ENCODE measurements at places on chromosomes 5 and 9.

GRCh38 chr5:132270706-132271105, 13.2 kb downstream of the PDLIM4 start:
- no peak for DNase-seq

DNA sequence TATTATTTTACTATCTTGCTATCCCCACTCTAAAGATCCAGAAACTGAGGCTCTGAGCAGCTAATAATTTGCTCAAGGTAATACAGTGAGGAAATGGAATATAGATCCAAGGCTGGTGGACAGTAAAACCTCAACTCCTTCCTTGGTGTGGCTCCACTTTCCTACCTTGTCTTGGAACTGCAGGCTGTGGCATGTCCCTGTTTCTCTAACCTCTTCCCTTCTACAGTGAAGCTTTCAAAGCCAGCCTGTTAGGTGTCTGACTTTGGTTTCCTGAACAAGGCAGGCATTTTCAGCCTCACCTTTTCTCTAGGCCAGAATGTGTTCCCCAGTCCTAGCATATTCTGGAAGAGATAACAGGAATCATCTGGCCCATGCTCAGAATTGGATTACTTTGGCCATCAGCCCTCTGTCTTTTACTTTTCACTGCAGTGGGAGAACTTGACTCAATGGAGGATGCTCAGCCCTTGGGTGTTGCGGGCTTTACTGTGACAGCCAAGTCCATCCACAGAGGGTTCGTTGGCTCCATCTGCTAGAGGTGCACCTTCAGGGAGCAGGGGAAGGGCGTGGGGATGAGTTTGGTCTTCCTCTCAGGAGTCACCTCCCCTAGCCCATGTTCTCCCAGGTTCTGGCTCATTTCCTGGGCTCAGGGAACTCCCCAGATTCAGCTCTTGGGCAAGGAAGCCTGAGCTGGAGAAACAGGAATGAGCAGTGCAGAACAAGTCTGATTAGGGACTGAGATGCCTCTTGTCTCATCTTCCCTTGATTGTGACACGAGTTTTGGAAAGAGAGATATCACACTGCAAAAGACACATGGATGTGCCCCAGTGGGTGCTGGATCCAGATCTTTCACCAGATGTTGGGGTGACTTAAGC, 1.1 kb downstream of the NIPAL4 start:
- no peak for DNase-seq

DNA sequence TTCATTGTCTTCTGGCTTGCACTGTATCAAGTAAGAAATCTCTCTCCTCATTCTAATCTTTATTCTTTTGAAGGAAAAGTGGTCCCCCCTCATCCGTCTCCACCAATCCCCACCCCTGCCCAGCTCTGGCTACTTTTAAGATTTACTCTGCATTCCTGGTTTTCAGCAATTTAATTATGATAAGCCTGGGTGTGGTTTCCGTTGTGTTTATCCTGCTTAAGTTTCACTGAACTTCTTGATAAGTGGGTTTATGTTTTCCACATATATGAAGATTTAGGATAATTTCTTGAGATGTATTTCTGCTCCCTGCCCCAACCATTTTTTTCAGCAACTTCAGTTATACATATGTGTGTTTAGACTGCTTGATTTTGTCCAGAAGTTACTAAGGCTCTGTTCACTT, 46.5 kb downstream of the PTBP3 start:
- no peak for DNase-seq

DNA sequence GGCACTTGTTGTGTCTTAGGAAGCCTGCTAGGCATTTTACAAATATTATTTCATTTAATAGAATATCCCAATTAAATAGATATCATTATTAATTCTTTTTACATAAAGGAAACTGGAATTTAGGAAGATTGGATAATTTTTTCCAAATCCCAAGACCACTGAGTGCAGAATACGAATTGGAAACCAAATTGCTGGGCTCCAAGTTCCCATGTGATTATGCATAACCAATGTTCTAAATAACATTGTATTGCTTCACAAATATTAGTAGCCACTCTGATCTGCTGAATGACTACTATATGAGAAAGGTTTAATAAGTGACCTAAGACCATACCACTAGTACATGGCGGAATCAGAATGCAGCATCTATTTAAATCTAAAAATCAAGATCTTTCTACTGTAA, 57.7 kb downstream of the ALDH1A1 start:
- no peak for DNase-seq

GRCh38 chr5:134148316-134148715, 28.4 kb downstream of the SKP1 start:
- no peak for DNase-seq

DNA sequence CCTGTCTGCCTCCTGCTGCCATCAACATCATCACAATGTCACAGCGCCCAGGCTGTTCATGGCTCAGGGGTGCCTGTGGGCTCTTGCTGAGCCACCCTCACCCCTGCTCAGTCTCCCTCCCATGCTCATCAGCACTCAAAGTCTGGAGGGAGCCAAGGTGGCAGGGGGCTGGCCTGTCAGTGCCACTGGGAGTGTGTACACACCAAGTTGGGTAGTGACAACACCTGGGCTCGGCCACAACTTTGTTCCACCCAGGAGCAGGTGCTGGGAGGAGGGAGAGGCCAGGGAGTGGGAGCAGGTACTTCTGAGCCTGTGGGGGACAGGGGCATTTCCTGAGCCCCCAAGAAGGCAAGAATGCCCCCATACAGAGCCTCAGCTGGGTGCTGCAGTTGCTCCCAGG, 77.5 kb upstream of the C6 start:
- DNase-seq: no peak

- DNase-seq: no peak
These were observed 238.3 kb upstream of the NUDT12 start for GRCh38 chr5:103800741-103801495.

DNA sequence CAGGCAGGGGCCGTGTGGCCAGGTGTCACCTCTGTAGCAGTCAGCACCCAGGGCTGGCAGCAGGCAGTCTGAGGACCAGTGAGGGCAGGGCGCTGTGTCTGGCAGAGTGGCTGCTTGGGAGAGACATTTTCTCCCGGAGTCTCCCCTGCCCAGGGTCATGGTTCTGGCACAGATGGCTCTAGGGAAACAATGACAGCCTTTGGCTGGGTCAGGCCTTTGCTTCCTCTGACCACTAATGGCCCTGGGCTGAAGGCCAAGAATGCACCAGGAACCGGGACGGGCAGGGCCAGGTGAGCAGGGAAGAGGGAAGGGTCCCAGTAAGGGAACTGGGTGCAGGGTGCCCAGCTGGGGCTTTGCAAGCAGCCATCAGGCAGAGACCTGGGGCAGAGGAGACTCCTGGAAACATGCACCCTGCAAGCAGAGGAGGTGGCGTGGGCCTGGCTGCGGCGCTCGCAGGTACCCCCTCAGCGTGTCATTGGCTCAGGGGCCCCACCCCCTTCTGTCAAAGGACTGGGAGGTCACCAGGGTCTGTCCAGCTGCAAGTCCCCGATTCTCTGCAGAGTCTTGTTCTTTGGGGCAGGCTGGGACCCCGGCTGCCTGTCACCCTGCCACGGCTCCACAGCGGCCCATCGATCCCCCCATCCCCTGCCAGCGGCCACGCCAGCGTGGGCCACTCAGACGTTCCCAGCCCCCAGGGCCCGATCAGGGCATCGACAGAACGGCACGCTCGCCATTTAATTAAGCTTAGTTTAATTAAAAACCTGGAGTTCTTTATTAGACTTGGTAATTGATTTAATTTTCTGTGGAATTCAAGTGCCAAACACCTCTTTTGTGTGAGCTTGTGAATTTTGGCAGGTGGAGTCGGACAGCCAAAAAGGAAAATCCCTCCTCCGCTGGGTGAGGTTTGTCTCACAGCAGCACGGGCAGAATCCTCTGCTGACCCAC, 18.9 kb upstream of the TMEM250 start:
- no peak for DNase-seq

DNA sequence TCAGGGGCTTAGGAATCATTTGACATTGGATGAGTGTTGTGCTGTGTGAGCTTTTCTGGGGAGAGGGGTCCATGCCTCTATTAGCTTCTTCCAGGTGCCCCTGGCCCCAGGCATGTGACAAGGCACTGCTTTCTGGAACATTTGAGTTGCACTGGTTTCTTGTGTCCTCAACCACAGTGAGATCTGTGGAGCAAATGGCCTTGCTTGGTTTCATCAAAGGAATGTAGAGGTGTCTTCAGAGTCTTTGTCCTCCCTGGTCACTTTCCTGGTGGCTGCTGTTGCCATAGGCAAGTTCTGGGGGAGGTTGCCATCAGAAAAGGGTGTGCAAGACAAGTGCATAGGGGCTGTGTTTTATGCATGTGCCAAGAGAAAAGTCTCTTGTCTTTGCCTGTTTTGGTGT, 157.5 kb downstream of the MACROH2A1 start:
- no peak for DNase-seq

DNA sequence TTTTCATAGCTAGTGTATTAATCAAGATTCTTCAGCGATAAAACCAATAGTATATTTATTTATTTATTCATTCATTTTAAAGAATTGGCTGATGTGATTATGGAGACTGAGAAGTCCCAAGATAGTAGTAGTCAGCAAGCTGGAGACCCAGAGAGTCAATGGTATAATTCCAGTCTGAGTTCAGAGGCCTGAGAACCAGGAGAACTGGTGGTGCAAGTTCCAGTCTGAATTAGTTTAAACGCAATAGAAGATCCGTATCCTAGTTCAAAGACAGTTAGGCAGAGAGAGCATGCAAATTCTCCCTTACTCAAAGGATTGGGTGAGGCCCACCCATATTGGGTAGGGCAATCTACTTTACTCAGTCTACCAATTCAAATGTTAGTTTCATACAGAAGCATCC, 364.2 kb upstream of the RPS23 start:
- DNase-seq: no peak

GRCh38 chr5:100575815-100576214, 40.6 kb downstream of the FAM174A start:
- DNase-seq: no peak

- no peak for DNase-seq
These were observed 6.0 kb upstream of the LCP2 start for GRCh38 chr5:170303549-170303948.

DNA sequence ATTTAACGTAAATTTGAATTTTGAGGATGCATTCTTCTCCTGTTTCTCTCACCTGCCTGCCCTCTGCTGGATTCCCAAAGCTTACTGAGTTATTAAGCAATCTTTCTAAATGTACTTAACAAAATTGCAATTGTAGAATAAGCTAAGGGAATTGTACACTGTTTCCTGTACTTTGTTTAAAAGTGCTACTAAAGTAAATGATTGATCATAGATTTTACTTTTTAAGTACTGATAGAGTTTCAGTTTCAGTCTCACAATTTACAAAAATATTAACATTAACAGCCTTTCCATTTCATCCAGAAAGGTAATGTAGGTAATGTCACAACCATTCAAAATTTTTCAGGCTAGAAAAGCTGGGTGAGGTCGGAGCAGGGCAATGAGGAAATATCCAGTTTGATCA, 4.8 kb upstream of the RANBP17 start:
- no peak for DNase-seq

DNA sequence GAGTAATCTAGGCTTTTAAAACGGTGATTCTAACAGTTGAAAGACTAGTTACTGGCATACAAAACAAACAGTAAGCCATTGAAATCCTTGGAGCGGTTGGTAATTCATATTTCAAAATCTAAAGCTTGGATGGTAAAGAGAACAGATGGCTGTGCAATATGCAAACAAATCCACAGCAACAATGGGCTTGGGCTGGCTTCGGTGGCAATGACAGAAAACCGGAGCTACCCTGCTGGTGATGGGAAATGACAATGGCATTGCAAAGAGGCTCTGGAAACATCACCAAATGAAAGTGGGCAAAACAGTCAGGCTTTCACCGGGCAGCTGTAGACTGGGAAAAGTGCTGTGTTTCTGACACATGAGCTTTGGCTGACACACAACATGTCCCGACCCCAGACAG, 42.2 kb downstream of the MED27 start:
- no peak for DNase-seq

- no peak for DNase-seq
These were observed 266.8 kb downstream of the NDUFS4 start for GRCh38 chr5:53827211-53827651.

GRCh38 chr5:159095866-159096242, 3.9 kb downstream of the EBF1 start:
- DNase-seq: no peak

GRCh38 chr5:23007236-23007635, 154.1 kb upstream of the CDH12 start:
- DNase-seq: no peak

DNA sequence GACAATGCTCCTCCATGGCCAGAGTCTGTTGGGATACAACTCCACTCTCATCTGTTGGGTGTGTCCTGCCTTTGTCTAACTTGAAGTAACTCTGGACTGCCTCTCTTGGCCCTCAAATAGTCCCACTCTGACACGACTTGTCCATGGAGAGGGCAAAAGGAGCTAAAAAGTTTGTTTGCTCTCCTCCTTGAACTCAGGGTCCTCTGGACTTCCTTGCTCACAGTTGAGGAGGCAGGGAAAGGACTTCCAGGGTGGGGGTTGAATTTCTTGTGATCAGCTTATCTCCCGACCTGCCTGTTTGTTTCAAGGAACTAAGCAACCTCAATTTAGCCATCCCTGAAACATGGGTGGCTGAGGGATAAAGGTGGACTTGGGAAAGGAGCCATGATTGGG, 11.7 kb downstream of the DNAJB5 start:
- DNase-seq: no peak

- no peak for DNase-seq
These were observed 908.6 kb upstream of the EDIL3 start for GRCh38 chr5:85293145-85293785.

DNA sequence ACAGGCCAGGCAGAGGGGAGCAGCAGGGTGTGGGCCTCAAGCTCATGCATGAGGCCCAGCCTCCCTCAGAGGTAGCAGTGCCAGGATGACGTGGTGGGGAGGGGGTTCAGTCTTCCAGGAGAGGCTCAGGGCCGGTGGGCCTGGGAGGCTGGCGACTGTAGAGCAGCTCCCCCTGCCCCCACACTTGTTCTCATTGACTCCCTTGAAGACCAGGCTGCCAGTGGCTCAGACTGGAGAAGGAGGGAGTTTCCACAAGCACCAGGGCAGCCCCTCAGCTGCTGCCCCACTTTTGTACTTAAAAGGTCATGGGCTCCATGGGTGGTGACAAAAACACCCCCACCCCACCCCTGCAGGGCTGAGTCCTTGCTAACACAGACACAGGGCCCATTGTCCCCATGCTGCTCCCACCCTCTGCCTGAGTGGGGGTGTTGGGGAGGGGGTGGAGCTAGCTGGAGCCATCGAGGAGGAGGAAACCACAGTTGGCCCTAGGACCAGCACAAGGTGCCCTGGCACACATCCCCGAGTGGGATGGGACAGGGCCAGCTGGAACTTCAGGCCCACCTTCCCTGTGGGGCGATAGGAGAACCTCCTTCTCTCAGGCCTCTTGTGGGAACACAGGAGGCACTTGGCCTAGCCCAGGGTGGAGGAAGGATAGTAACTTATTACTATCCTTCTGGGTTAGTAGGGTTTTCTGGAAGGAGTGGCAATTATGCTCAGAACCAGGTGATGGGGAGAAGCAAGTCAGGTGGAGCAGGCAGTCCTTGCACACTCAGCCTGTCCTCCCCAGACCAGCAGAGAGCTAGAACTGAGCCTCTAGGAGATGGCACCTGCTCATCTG, 10.7 kb downstream of the PDLIM4 start:
- DNase-seq: no peak

- no peak for DNase-seq
These were observed 237.3 kb downstream of the ZSWIM6 start for GRCh38 chr5:61569353-61569752.

All from bone marrow (tissue), 2 donors.